ENCODE measurements at places on chromosomes 16 and 17. TPM values are rescaled to one million over a fixed set of nuclear protein-coding genes. Genes with fewer than 3 reads are reported as not detected.

DNA sequence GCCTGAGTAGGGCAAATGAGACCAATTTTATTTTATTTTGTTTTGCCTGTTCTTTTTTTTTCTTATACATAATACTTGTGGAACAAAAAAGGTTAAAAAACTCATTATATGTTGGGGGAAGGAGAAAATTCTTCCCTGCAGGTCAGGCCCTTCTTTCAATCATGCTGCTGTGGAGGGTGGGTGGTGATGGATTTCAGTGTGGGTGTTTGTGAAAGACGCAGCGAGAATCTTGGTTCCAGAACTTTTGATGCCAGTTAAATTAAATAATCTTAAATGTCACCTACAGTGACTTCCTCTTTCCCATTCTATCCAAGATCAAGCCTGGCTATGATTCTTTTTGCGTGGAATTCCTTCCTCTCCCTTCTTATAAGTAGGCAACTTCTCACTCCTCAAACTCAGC is 595.8 kb upstream of the EEF2KMT start:
- DNase-seq, result no peak

DNA sequence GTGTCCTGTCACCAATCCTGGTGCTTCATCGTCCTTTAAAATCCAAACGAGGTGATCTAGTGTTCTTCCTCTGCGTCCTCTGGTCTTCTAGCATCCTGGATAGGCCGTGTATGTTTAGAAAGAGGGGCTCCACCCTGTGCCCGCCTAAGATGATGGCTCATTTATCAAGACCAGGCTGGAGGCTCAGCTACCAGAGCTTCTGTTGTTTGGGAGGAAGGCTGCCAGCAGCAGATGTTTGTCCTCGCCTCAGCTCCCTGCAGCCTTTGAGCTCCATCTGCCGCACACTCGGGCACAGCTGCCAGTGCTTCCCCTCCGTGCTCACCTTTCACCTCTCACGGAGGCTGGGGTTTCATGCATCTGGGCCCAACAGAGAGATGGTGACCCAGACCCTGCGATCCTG is 954.7 kb upstream of the RBFOX1 start:
- no peak for DNase-seq

Gene NOG
- 7.6 TPM for total RNA-seq

DNA sequence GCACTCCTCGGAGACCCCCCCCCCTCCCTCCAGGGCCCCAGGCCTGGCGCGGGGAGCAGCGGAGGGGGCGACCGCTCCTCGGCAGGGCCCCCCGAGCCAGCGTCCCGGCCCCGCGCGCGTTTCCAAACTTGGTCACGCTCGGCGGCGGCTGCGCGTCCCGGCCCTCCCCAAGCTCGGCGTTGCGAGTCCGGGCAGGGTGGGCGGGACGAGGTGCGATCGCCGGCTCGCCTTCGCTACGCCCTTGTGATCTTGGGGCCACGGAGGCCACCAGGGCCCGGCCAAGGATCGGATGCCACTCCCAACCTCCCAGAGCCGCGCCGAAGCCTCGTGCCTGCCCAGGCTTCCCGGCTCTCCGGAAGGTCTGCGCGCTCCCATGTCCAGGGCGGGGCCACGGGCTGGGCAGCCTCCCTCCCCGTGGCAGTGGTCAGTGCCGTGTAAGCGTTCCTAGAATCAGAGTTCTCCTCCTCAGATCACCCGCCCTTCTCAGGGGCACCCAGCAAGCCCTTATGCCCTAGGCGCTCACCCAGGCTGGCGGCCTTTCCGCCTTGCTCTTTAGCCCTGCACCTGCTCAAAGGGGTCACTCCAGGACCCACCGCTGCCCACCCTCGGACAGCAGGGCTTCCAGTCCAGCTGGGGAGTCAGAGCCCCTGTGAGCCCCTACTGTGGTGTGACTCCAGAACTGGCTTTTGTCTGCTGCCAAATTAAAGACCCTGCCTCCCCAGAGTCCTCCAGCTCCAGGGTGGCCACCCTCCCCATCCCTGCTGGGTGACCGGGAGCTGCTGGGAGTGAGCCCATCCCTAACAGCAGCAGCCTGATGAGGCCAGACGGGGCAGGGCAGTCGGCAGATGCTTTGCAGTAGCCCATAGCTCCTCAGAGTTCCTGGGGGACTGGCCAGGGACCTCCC is 12.2 kb upstream of the MRPS23 start:
- no peak for DNase-seq

- no peak for DNase-seq
Observed at GRCh38 chr17:76593384-76593826, 7.7 kb upstream of the ST6GALNAC2 start.

Gene C16orf92
- total RNA-seq, result not detected

Gene RSAD1
- 27.3 TPM for total RNA-seq

DNA sequence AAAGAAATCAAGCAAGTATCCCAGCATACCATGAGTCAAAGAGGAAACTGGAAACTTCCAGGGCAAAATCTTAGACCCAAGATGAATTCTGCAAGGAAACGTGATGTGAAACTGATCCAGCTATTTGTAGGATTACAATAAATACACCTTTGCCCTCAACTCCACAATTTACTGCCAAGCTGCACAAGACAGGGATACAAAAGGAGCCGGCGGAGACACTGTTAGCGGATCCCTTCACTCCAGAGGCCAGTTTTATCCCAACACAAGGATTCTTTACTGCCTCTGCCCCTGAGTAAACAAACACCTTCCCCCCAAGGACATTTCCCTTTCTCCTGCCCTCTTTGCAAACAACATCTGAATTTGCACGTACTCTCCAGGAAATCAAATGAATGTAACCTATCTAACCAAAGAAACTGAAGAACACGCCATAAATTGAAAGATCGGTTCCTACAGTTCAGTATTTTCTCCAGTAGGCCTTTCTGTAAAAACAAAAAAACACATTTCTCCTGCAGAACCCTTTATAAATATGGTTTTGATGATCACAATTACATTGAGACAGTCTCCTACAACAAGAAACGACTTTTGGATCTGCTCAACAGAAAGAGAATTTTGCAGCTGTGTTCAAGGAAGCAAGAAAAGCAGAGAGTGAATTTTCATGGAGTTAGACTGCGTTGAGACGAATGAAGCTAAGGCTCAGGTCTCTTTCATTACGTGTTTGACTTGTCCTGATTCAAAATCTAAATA is 1.4 kb upstream of the CBX2 start:
- DNase-seq, result no peak

Gene SLC4A1
- total RNA-seq, result 13.7 TPM

GRCh38 chr16:61871837-61872777 is 164.1 kb downstream of the CDH8 start:
- no peak for DNase-seq

DNA sequence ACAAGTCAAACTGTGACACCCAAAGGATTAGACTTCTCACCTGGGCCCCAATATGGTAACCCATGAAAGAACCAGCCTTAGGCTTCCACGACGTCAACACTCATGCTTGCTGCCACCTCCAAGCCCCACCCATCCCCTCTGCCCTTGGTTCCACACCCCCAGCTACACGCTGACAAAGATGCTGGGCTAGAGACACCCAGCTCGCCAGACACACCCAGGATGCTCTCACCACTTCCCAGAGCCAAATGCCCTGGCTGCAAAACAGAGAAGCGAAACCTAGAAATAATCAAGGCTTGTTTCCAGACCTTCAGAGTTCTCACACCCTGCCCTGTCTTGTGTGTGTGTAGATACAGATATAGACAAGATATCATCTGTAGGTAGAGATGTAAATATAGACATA is 26.0 kb upstream of the ADCY9 start:
- no peak for DNase-seq

- no peak for DNase-seq
Observed at GRCh38 chr16:81487301-81487720, 42.7 kb downstream of the CMIP start.

GRCh38 chr17:3802461-3803307 is 1.7 kb upstream of the ITGAE start:
- DNase-seq, result no peak

- DNase-seq, result no peak
Observed at GRCh38 chr17:50273654-50274040, 619 bp upstream of the TMEM92 start.

Gene CD79B
- 1.2 TPM for total RNA-seq

DNA sequence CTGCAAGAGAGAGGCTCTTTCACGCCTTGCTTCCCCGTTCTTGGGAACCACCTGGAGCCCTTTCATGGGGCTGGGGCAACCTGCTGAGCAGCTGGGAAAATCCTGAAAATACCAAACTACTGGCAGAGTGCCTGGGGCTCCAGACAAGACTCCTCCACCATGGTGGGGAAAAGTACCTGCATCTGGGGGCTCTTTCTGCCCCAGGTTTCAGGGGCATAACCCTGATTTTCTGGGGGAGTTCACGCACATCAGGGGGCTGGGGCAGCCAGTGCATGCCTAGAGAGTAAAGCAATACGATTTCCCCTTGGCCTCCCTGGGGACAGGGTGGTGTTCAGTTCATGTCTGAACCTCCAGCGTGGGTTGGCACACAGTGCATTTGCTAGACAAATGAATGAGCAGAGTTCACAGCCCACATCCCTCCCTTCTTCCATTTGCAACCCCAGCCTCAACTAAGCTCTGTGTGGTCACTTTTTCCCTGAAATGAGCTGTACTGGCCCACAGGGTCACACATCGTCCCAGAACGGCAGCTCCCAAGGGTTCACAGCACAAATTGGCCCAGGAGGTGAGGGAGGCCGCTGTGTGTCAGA is 5.2 kb upstream of the CDC42EP4 start:
- DNase-seq, result no peak

DNA sequence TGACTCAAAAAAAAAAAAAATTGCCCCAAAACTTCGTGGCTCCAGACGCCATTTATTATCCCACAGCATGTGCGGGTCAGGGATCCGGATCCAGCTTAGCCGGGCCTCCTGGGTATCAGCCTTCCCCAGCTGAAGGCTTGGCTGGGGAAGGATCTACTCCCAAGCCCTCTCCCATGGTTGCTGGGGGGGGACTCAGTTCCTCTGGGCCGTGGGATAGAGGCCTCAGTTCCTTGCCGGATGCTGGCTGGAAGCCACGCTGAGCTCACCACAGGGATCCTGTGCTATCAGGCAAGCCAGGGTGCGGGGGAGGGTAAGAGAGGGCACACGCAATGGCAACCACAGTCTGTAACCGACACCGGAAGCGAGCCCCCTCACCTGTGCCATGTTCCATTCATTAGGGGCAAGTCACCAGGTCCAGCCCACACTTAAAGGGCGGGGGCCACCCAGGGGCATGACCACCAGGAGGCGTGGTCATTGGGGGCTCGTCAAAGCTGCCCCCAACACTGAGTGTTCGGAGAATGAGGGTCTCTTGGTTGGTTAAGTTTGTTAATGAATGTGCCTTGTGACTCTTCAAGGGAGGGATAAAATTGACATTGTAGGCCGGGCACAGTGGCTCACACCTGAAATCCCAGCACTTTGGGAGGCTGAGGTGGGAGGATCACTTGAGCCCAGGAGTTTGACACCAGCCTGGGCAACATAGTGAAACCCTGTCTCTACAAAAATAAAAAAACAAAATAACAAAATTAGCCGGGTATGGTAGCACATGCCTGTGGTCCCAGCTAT is 210.0 kb upstream of the GSE1 start:
- no peak for DNase-seq

- no peak for DNase-seq
Observed at GRCh38 chr17:39239640-39240314, 14.0 kb upstream of the STAC2 start.

Gene CTRL
- total RNA-seq, result 1.4 TPM

Gene KPNA2
- total RNA-seq, result 44.1 TPM

DNA sequence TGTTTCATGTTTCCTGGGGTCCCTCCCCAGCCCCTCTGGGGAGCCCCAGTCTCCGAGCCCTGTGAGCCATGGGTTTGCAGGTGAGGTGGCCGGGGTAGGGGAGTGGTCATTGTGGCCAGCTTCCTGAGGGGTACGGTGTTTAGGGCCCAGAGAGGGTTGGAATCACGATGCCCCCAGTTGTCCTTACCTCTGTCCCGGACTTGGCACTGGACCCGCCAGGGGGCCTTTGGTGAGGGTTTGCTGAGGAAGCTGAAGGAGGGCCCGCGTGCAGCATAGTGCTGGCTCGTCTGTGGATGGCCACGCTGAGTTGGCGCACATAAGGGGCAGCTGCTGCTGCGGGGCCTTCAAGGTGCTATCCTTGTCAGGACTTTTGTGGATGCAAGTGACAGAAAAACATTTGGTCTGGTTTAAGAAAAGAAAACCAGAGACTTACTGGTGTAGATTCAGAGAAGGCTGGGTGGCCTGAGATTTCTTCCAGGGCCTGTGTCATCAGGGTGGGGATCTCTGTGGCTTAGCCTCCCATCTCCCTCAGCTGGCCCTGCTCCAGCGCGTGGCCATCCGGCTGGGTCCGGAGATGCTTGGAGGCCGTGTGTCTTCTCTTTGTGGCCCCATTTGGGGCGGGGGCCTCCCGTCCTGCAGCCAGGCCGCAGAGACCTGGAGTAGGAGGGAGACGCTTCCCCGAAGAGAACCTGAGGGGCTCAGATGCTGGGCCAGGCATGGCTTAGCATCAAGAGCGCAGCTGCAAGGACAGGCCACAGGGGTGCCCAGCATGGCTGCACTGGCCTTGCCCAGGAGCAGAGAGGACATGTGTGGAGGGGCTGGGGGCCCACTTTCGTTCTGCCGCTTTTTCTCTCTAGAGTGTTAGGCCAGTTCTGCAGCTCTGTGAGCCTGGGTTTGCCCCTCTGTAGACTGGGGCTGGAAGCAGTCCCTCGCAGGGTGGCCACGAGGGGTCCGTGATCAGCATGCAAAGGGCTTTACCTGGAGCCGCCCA is 33.7 kb upstream of the NUDT16L1 start:
- no peak for DNase-seq

DNA sequence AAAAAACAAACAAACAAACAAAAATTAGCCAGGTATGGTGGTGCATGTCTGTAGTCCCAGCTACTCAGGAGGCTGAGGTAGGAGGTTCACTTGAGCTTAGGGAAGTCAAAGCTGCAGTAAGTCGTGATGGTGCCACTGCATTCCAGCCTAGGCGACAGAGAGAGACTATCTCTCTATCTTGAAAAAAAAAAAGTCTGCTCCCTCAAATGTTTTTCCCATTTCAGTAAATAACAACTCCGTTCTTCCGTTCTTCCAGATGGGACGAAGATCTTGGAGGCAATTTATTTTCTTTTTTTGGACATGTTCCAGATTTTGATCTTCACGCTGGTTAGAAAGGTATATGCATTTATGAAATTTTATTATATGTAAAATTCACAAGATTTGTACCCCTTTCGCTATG is 19.0 kb downstream of the ERAL1 start:
- no peak for DNase-seq

DNA sequence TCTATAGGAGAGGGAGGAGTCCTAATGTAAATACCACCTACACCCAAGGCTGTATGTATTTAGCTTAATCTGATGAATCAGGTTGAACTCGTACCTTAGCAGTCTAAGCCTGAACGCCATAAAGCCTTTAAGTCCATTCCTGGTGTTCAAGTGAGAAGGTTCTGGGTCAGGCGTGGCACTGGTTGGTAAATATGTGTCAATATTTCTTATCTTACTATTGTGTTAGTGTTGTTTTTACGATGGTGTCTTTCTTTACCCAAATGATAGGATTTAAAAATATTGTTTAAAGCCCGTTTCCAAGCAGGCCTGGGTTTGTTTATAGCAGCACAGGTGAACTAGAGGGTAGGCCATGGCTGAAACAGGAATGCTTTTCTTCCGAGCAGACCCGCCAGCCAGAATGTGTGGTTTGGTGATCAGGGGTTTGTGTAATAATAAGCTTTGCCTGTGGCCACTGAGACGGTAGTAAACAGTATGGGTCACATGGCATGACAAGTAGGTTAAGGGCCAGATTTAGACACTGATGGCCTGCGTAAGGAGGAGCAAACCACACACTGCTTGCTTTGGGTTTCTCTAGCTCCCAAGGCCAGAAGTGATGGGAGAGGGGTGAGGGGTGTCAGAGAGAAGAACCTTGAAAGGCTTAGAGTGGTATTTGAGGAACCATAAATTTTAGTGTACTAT is 3.3 kb downstream of the TMEM94 start:
- DNase-seq, result no peak
